ENCODE measurements at places on chromosomes 12 and 14. TPM values are rescaled to one million over a fixed set of nuclear protein-coding genes. Genes with fewer than 3 reads are reported as not detected.

The KRT83 gene
- total RNA-seq, result not detected

The TAS2R8 gene
- not detected for total RNA-seq

The TAS2R30 gene
- total RNA-seq, result 0.27 TPM

The ASIC1 gene
- 2.2 TPM for total RNA-seq

The PLA2G1B gene
- not detected for total RNA-seq

The STRAP gene
- 135 TPM for total RNA-seq

The KRT77 gene
- total RNA-seq, result not detected

The DHH gene
- total RNA-seq, result 0.87 TPM

The OR4E2 gene
- not detected for total RNA-seq

The RFLNA gene
- 0.19 TPM for total RNA-seq

The SPRING1 gene
- 9.4 TPM for total RNA-seq

The RPL6 gene
- 646 TPM for total RNA-seq

The PLEKHG7 gene
- not detected for total RNA-seq

The CCDC175 gene
- total RNA-seq, result not detected

The PPP4R3A gene
- 47.4 TPM for total RNA-seq

The OLR1 gene
- total RNA-seq, result 0.24 TPM
